CD4-positive, alpha-beta T cell treated with Interleukin-21 for 1 hour (primary cell): ENCODE measurements at places on chromosomes 6 and 20.

DNA sequence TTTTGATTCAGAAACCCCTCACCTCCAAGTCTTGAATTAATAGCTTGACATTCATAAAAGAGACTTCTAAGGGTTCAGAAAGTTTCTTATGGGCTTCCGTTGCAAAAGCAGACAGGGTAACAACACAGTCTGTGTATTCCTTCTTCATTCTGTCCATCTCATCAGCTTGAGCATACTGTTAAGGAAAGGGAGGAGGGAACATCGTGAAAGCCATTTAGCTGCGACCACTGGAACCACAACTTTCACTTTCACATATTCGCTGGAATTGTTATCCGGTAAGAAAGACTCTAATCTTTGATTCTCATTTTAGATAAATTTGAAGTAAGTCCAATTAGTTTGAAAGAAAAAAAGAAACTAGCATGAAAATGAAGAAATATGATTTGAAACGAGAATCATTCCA is 174.4 kb downstream of the SYNE1 start:
- DNase-seq: no peak

DNA sequence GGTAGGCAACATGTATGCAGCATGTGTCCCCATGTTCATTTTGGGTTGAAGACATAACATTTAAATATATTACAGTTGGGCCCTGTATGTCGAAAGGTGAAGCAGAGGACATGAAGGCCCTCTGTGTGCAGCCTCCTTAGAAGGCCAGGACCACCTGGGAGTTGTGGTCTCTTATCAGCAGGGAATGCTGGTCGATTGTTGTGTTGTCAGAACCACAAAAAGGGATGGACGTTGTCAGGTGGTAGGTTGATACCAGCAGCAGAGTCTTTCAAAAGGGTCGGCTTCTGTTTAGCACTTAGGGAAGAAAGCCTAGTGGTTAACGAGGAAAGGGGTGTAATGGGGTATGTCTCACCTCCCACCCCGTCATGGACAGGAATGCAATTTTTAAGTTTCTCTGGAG is 67.3 kb upstream of the SLC22A1 start:
- DNase-seq: no peak

DNA sequence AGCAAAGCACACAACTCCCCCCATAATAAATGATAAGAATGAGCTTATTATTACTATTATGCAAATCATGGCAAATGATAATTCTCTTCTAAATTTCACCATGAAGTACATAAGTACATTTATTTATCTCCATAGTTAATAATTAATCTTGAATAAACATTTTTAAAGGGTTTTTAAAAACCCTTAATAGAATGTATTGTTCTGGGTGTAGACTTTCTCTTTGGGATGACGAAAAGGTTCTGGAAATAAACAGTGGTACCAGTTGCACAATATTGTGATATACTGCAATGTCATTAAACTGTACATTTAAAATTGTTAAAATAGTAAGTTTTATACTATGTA is 18.0 kb downstream of the DST start:
- DNase-seq: no peak

- DNase-seq: no peak
These were observed 70.5 kb upstream of the TNFRSF21 start for GRCh38 chr6:47380251-47380650.

DNA sequence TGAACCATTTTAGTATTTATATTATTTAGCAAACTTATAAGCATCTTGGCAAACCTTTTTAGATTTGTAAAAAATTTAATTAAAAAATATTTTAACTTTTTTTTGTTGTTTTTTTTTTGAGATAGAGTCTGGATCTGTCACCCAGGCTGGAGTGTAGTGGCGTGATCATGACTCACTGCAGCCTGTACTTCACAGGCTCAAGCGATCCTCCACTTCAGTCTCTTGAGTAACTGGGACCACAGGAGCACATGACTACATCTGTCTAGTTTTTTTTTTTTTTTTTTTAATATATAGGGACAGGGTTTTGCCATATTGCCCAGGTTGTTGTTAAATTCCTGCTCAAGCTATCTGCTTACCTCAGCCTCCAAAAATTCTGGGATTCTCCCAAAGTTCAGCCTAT is 161.1 kb downstream of the EYS start:
- DNase-seq: no peak

DNA sequence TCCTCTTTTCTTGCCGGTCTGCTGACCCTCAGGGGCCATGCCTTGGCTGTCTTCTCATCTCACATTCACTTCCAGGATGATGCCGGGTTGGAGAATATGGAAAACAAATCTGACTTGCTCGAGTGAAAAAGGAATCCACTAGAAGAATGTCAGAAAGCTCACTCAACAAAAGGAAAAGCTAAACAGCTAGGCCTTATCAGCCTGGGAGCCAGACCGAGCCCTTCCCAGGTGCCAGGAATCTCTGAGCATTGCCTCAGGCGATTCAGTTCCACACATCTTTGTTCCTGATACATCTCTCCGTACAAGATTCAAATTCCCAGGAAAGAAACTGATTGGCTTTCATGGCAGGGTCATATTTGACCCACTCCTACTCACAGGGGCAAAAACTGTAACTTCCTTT is 9.2 kb upstream of the OSER1 start:
- DNase-seq: no peak

DNA sequence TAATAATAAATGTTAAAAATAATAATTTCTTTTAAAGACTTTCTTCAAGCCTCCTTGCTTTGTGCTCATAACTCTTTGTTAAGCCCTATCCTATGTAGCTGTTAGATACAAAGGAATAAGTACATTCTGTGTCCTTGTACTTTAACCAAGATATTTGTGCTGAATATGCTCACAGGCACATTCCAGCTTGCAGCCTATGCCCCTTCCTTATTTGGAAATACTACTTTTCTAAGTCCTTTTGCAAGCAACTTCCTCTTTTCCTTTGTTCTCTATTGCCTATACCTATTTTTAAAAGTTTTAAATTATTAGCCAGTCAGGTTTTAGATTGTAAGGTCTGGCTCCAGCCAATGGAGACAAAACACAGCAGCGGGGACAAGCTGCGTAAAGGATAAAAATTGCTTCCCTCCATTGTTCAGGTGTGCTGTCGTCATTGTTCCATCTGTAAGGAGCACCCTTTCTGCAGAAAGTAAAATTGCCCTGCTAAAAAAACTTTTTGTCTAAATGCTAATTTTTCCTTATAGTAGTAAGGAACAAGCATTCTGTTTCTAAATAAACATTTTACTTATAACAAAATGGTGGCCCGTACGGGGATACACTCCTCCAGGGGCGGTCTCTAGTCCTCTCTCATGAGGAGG is 80.2 kb downstream of the SYTL3 start:
- DNase-seq: no peak

- DNase-seq: no peak
These were observed 243.3 kb downstream of the EPHA7 start for GRCh38 chr6:93176070-93176469.
